ENCODE measurements at places on chromosomes 7 and 10. TPM values are rescaled to one million over a fixed set of nuclear protein-coding genes. Genes with fewer than 3 reads are reported as not detected.

- peak; percentile 50 for DNase-seq
Observed at GRCh38 chr10:44069573-44069972, 315.3 kb downstream of the CXCL12 start.

Gene CALHM3
- not detected for total RNA-seq

DNA sequence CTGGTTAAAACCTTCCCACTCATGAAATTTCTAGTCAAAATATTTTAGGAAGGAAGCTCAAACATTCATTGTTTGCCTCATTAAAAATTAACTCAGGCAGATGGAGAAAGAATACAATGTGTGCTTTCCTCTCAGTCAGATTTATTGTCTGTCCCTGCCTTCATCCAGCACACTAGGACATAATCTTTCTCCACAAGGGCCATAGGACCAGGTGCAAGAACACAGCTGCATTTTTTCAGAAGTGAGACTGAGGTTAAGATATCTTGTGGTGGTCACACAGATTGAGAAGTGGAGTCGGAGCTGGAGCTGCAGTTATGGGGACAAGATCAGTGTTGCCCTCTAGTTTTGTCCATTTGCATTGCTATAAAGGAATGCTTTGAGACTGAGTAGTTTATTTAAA, 666.3 kb downstream of the CCSER2 start:
- DNase-seq, result no peak

- DNase-seq, result no peak
Observed at GRCh38 chr7:104973909-104974415, 40.0 kb upstream of the KMT2E start.

DNA sequence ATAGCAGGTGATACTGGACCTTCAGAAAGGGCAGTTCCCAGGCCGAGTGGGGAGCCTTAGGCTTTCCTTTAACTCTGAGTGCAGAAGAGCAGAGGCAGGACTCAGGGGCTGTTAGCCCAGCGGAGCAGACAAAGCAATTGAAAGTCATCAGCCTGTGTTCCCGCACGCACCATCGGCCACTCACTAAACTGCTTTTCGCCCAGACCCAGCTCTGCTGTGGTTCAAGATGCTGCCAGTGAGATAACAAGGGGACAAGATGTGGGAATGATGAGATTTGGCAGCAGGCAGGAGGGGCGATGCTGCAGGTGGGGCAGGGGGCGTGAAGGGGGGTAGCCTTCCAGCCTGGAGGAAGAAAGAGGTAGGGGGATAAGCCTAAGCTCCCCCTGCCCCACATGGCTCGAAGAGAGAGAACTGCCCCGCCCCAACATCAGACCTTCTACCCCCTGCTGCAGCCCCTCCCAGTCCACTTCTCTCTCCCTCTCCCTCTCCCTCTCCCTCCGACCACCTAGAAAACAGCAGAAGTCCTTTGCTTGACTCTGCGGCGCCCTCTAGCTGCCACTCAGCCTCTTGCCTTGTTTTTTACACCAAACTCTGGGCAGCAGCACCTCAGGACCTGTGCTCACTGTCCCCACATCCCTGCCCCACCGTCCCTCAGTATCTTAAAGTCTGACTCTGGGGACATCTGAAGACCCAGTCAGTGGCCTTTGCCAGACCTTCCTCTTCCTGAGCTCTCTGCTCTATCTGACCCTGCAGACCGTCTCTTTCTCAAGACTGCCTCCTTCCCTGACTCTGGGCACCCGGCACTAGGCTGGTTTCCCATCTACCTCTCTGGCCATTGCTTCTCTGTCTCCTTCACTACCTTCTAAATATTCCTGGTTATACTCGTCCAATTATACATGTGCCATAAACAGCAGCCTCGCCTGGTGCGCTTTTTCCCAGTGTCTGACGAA, 110.5 kb downstream of the C10orf105 start:
- DNase-seq, result no peak
